ENCODE measurements at places on chromosomes 3 and 15.

DNA sequence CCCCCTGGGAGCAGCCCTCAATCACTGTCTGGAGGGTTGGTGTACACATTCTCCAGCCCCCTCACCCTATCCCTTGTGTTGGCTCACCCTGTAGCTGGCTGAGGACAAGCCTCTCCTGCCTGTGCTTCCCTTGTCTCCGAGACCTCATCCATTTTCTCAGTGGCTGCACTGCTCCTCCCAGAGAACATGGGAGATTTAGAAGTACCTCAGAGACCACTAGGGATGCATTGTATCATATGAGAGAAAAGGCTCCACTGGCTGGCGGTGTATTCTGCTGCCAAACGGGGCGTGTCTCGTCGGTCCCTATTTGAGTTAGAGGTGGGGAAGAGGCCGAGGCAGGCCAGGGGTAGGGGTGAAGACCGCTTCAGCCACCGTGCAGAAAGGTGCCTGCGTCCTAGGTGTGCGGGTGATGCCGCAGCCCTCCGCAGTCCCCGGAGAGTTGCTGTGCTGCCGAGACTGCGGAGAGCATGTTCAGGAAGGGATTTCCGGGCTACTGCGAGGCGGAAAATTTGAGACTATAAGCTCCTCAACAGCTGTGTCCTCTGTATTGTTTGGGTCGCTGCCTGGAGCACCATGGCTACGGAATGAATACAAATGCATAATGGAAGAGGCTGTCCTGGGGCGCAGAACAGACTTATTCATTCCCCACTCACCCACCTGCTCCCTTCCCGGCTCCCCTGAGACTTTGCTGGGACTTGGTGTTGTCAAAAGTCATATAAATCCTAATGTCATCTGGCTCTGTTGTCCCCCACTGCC is 43.8 kb downstream of the SPSB4 start:
- DNase-seq: no peak

DNA sequence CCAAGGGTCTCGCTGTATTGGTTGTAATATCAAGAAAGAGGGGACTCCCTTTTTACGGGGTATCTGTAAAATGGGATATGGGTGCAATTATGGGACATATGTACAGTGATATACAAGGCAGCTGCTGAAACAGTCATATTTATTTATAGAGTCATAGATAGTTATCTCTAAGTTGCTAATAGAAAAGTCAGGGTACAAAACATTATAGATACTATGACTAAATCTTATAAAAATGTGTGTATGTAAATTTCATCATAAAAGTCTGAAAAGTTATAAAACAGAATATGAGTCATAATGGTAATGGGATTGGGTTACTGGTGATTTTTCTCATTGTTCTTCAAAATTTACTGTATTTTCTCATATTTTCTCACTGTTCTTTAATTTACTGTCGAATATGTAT is 344.9 kb upstream of the SLCO3A1 start:
- no peak for DNase-seq

- DNase-seq: no peak
Measured at GRCh38 chr3:152374262-152374990, 105.7 kb downstream of the MBNL1 start.

DNA sequence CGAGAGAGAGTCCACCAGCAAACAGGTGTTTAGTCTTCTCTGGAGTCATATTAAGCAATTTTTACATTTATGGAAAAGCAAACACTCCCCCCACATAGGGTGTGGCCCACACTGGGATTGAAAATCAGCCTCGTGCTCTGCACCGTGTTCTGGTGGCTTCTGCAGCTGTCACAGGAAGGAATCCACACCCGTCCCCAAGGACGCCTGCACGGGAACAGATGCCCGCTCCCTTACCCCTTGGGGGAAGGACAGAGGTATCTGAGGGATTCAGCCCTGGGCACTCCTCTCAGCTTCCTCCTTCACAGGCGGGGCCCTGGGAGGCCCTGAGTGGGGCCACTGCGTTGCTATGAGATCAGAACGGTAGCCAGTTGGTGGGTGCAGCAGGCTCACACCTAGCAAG is 27.8 kb downstream of the LIPC start:
- no peak for DNase-seq

GRCh38 chr3:176469694-176470205 is 727.5 kb downstream of the TBL1XR1 start:
- DNase-seq: no peak

DNA sequence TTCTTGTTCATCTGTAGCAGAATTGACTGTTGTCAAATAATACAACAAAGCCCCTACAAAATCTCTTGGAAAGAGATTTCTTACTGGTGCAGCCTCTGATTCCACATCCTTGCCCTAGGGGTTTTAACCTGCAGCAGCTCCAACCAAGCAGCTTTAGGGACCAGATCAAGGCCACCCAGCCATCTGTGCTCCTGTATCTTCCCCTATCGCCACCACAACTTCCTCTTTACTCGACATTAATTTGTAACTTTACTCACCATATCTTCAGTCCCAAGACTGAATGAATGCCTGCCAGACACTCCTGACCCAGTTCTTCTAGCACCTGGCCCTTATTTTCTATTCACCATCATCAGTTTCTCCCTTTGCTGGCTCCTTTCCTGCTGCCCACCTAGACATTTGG is 156.6 kb upstream of the IL12A start:
- no peak for DNase-seq

- no peak for DNase-seq
Measured at GRCh38 chr3:14875411-14876175, 56.8 kb downstream of the FGD5 start.

GRCh38 chr15:47326410-47327333 is 390.6 kb upstream of the SEMA6D start:
- no peak for DNase-seq

DNA sequence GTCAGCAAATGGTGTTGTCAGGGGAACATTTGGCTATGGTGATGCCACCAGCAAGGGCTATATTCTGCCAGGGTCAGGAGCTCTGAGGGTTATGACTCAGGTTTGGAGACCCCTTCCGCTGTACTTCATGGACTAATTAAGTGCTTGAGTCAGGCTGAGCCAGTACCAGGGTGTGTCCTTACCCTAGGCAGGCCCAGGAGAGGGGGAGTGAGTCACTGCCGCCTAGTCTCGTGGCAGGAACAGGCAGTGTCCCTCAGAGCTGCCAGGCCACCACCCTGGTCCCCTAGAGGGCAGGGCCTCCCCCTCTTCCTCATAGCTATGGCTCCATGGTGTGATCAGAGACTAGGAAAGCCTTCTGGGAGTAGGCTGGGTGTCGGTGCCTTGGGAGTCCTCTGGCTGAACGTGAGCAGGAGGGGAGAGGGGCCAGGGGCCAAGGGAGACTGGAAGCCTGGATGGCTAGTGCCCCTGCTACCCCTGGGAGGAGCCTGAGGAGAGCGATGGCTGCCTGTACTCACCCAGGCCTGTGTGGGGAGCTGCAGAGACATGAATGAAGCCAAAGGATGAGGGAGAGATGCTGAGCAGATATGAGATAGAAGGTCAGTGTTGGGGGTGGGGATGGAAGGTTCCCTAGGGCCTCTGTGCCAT is 10.6 kb downstream of the MAPKAPK3 start:
- DNase-seq: no peak

DNA sequence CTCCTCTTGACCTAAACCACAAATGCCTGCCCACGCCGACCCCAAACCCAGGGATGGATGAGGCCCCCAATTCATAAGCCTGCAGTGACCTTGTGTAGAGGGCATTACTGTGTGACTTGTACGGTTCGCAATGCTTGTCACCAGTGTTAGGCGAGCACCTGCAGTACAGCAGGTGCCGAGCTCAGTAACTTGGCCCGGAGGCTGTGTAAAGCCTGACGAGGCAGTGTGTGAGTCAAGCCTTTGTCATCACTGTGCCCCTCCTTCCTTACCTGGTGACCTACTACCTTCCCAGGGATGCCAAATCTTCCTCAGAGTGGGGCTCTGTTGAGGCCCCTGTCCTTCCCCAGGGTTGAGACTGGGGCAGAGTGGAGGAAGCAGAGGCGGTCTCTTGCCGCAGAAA is 37.2 kb upstream of the TMEM115 start:
- DNase-seq: no peak

- no peak for DNase-seq
Measured at GRCh38 chr15:48397841-48398240, 66.6 kb downstream of the DUT start.

DNA sequence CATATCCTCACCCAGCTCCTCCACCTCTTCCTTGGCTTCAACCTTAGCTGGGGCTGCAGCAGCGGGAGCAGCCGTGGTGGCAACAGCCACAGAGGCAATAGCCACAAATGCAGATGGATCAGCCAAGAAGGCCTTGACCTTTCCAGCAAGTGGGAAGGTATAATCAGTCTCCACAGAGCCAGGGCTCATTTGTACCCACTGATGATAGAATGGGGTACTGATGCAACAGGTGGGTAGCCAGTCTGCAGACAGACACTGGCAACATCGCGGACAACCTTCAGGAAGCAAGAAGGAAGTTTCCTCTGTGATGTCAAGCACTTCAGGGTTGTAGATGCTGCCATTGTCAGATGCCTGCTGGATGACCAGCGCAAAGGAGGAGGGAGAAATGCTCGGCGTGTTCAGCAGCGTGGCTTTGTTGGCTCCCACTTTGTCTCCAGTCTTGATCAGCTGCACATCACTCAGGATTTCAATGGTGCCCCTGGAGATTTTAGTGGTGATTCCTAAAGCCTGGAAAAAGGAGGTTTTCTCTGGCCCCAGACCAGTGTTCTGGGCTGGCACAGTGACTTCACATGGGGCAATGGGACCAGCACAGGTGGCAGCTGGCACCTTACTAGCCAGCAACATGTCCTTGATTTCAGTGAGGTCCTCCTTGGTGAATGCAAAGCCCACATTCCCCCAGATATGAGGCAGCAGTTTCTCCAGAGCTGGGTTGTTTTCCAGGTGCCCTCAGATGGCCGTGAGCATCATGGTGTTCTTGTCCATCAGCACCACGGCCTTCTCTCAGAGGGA is 4.8 kb upstream of the PLCB2 start:
- DNase-seq: no peak

DNA sequence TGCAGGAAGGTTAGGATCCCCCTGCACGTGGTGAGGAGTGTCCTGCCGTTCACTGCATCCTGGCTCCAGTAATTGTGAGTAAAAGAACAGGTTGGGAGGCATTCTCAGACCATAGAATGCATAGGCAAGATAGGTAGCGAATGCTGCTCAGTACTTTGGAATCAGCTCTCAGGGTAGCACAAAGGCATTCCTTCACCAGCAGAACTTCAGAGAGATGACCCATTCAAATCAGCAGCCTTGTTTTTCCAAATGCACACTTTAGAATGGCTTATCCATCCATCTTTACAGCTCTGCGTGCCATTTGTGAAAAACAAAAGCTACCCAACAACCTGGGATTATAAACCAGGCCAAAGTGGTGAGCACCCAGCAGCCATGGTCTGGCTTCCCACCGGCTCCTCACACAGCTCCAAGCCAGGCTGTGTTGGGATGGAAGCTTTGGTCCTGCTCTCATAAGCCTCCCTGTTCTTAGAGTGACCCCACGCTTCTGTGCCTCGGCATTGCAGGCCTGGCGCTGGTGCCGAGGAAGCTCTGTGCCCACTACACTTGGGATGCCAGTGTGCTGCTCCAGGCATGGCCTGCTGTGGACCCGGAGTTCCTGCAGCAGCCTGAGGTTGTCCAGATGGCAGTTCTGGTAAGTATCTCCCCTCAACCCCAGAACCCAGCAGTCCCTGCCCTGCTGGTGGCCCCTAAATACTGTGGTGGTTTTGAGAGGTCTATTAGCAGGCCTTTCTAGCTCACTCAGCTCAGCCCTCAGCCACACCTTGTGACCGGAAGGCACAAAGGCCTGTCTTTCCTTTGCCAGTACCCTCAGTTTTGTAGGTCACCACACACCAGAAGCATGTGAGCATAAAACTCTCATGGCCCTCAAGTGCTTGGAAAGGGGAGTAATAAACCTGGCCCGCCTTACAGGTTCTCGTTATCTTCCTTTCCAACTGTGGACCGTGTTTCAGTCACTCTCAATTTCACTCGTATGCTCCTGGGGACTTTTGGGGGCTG is 52.9 kb upstream of the LIMD1 start:
- DNase-seq: no peak

- no peak for DNase-seq
Measured at GRCh38 chr3:171200052-171200749, 173.7 kb upstream of the SLC2A2 start.

DNA sequence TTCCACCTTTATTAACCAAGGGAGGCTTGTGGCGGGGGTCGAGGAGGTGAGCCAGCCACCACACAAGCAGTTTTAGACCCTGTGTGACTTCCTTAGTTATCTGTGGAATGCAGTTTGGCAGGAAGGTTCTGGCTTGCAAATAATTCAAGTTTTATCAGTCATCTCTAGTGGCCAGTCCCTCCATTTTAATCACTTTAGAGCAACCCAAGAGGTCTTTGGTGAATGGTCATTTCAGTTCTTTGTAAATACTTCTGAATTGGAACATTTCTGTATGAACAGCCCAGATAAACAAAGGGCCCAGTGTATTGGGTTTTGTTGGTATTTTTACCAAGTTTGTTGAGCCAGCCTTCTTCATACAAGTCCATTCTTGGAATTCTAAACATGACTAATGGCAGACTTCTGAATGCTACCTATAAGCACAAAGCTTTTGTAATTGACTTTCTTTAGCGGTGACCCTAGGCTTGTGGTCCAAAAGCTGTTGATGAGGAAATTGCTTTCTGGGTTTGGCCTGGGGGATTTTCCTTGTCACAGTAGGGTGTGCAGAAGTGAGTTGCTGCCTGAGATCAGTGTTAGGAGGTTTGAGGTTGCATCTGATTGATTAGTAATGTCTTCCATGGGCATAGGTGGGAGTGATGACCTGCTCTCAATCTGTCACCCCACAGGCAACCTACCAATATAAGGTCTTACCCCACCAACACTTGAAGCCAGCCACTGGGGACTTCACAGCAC is 193.3 kb upstream of the TOPAZ1 start:
- no peak for DNase-seq

DNA sequence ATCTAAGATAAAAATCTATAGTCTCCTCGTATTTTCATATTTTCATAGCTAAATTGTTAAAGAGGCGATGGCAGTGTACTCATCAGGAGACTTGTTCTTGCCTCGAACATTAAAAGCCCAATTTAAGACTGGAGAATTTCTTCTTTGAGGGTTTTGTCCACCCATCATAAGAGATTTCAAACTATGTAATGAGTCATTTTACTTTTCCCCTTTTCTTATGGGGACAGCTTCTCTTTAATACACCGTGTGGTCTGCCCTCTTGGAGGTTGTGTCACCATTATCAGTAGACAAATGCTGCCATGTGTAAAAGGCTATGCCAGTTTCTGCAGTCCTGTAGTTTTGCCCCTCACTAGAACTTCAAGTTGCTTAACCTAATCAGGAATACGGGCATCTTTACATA is 16.9 kb downstream of the TGFBR2 start:
- no peak for DNase-seq

DNA sequence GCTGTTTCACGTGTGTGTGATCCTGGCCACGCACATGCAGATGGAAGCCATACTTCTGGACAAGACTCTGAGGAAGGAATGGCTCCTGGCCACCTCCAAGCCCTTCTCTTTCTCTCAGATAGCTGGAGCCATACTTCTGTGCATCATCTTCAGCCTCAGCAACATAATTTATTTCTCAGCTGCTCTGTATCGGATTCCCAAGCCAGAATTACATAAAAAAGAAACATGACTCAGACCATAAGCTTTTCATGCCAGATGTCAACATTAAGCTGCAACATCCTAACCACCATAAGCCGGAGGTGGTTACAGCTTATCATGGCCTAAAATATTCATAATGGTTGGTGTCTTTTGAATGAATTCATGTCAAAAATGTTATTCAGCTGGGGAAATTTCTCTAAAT is 10.6 kb upstream of the KIF23 start:
- DNase-seq: no peak

- no peak for DNase-seq
Measured at GRCh38 chr15:92864127-92864814, 35.9 kb upstream of the CHD2 start.

- no peak for DNase-seq
Measured at GRCh38 chr15:62241135-62241770, 76.2 kb upstream of the C2CD4B start.

All from stimulated activated CD4-positive, alpha-beta T cell treated with anti-CD3 and anti-CD28 coated beads, TNF-alpha, amount 100 ng/mL, for 1 hour (primary cell).